ENCODE measurements at places on chromosomes 5 and 9. TPM values are rescaled to one million over a fixed set of nuclear protein-coding genes. Genes with fewer than 3 reads are reported as not detected.

The TTLL11 gene
- total RNA-seq, result 8.2 TPM

The CDKN2B-AS1 gene
- 2.9 TPM for total RNA-seq

- no peak for DNase-seq
Observed at GRCh38 chr9:100449420-100449819, 22.5 kb downstream of the MSANTD3 start.

- DNase-seq, result no peak
Observed at GRCh38 chr5:178398901-178399700, 166.5 kb upstream of the PHYKPL start.

DNA sequence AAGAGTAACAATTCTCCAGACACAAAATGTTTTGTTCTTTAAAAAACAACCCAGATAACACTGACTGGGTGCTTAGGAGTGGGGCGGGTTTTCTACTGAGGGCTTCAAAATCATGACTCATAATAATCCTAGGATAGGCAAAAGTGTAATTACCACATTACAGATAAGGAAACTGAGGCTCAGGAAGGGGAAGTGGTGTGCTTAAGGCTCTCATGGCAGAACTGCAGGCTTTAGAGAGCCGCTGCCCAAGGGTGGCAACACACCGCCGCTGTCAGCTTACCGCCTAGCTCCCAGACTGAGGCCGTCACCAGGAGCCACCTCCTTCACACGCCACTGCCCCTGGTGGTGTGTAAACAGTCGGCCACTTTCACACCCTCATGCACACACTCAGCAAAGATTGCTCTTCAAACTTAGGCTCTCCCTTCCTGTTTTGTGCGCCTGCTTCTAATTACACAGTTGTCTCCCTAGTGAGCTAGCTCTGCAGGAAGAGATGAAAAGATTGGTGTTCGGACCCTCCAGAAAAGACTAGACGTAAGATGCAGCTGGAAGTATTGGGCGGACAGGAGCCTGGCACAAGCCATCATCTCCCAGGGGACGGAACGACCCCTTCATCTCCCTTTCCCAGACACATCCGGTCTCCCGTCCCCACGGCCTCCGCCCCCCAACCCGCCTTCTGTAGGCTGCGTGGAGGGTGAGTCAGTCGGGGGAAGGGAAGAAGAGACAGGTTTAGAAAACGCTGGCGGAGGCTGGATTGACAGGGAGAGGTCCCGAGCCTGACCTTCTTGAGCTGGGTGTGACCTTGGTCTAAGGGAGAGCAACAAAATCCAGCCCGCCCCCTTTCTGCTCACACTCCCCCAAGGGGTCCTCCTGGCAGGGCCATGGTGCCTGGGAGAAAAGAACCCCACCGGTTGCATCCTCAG lies 162.7 kb downstream of the SYK start:
- DNase-seq, result no peak

- no peak for DNase-seq
Observed at GRCh38 chr9:124313940-124314339, 56.2 kb downstream of the NEK6 start.

GRCh38 chr9:33619666-33620404 lies 95.8 kb downstream of the ANKRD18B start:
- peak; percentile 20 for DNase-seq

The SPOCK1 gene
- 24.4 TPM for total RNA-seq

DNA sequence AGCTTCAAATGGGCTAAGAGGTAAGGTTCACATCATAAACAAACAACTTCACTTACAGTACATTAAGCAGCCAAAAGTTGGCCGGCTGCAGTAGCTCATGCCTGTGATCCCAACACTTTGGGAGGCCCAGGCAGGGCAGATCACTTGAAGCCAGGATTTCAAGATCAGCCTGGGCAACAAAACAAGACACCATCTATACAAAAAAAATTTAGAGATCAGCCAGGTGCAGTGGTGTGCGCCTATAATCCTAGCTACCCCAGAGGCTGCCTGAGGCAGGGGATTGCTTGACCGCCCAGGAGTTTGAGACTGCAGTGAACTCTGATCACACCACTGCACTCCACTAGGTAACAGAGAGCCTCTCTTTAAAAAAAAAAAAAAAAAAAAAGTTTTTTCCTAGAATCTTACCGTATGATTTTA lies 16.9 kb downstream of the UBTD2 start:
- DNase-seq, result no peak

DNA sequence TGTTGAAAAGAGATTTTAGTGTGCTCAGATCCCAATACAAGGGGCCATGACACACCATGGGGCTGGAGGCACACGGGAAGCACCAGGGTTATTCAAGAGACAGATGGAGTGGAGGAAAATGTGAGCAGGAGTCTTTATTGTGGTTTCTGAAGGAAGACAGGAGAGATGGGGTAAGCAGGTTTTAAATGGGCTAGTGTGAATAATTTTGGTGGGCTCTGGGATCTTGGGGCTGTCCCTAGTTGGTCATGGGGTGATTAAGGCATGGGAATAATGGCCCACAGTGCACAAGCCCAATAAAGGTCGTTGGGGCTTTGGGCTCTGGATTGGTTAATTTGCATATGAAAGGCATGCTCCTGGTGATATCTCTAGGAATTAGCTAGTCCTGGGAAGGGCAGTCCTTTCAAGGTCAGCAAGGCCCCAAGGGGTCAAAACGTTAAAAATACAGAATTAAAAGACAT lies 3.6 kb upstream of the SCGB3A2 start:
- no peak for DNase-seq

DNA sequence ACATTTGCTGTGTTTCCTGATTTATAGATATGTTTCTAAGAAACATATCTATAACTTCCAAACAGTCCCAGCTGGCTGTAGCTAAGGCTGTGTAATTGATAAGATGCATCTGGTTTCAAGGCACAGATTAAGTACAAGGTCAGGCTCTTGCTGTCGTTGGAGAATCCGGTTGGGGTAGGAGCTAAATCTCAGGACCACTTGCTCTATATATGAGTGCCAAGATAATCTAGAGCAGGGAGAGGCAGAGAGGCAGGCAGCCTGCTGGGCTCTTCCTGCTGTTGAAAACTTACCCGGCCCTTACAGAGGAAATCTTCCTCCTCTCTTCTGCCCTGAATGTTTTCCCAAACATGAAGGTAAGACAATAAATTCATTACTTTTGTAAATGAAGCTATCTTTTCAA lies at the start of gene C7:
C7 (plus strand) TSS at position 234 of the 400 bp plus-strand sequence; CDS start at position 348, 114 bp downstream.
- DNase-seq, result no peak

The ANKS6 gene
- total RNA-seq, result 17.6 TPM

DNA sequence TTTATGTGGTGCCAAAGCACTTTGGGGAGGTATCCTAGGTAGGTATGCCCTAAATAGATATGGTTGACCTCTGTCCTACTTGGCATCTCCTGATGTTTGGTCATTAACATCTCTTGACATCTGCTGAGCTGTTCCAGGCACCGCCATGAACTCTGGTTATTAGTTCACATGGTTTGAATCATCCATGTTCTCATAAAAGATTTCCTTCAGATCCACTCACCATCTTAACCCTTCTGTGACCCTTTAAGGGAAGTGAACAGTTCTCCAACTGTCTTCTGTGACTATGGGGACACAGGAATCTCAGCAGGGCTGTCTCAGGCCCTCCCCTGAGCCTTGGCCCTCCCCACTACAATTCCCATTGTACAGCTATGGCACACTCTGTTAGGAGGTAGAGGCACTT lies 167.7 kb downstream of the CDH6 start:
- DNase-seq, result no peak

The TNFSF15 gene
- total RNA-seq, result 48.1 TPM

- no peak for DNase-seq
Observed at GRCh38 chr5:39665328-39665727, 240.5 kb upstream of the DAB2 start.

The HNRNPH1 gene
- 341 TPM for total RNA-seq

The SMC5 gene
- total RNA-seq, result 11.9 TPM

- no peak for DNase-seq
Observed at GRCh38 chr9:91886414-91887076, 63.5 kb downstream of the ROR2 start.

The SPINK4 gene
- not detected for total RNA-seq

GRCh38 chr5:159100782-159101646 lies 1.3 kb upstream of the EBF1 start:
- no peak for DNase-seq

The UBAC1 gene
- total RNA-seq, result 57.8 TPM

The UBE2QL1 gene
- not detected for total RNA-seq

DNA sequence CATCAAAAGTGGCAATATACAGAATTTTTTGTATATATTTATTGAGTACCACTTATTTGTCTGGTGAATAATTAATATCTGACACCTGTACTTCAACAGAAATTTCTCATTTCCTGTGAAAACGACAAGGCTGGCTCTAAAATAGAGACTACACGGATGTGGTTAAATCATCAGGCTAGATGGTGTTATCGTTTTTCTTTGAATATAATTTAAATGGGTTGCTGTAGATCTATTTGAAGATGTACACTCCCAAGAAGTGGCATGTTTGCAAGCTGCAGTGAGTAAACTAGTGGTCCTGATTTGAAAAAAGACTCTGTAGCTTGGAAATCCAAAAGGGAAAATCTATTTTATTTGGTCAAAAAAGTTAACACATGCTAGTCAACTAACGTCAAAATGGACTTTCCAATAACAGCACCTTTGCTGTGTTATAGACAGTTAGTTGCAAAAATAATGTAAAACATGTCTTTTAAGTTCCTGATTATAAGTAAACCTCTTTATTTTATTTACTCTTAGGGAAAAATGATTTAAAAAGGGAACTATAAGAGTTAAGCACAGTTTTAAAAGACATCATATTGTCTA lies 13.8 kb downstream of the ST8SIA4 start:
- DNase-seq, result no peak

GRCh38 chr9:22214021-22214420 lies 204.9 kb upstream of the CDKN2B start:
- DNase-seq, result no peak

GRCh38 chr5:151022511-151023018 lies 2.2 kb downstream of the GPX3 start:
- DNase-seq, result no peak

DNA sequence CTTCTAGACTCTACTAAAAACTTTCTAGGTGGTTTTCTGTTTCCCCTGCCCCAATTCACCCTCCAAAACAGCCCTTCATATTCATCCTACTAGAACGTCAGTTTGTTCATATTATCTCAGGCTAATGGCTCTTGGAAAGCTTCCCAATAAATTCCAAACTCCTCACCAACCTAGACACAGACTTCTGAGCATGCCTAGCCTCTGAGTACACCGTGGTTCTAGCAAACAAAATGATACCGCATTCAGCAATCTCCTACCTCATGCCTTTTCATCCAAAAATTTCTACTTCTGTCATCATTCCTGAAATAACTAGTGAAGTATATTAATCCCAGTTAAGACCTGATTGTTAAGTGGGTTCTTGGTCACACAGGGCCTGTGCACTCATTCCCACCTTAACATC lies 46.5 kb upstream of the NR5A1 start:
- DNase-seq, result no peak

DNA sequence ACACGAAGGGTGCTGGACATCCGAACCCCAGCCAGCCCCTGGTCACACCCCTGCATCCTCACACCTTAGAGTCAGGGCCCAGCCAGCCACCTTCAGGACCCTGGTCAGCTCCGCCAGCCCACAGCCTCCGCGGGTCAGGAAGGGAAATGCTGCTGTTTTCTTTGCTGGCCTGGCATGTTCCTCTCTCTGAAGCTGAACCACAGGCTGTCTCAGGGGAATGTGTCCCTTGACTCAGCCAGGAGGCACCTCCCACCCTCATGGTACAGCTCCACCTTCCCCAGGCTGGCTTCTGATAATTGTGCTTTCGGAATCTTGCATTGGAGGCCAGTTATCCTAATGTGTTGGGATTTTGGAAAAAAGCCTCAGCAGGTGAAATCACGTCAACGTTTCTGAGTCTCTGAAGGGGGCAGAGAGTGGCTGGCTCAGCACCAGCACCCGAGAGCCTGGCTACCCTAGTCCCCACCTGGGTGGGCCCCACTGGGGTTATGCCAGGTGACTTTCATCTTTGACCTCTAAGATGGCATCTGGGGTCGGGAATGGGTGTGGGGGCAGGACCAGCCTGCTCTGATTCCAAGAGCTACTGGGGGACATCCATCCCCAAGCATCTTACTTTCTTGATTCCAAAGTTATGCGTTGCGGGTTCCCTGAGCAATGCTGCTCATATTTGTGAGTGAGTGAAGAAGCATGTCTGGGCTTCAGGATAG lies 9.8 kb upstream of the OLFM1 start:
- DNase-seq, result no peak

DNA sequence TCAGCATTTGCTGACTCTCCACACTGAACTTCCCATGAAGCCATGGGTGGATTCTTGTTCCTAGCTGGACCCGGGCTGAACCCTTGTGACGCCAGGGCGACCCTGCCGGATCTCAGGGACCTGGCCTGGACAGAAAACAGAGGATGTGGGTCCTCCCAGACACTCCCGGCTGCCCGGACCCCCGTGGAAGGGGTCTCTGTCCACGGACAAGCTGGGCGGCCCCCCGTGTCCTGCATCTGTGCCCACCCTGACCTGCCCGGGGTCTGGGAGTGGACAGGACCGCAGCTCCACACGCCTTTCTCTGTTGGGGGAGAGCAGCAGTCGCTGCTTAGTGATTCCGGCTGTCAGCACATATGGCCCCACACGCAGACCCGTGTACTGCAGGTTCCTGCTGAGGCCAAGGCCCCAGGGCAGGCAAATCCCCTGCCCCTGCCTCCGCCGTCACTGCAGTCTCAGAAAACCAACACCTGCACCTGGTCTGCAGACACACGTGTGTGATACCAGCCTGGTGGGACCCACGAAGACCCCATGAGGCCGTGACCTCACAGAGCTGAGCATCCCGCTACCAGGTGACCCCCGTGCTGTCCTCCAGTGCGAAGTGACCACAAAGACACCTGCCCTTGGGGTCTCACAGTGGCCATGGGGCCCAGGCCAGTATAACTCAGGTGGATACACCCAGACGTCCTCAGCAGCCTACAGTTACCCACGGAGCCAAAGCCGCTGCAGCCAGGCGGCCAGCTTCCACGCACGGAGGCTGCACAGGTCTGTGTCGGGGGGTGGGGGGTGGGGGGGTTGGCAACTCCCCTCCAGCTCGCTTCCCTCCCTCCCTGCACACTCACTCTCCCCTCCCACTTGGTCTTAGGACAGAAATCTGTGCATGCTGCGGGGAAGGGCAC lies 50.6 kb downstream of the NKD2 start:
- no peak for DNase-seq

DNA sequence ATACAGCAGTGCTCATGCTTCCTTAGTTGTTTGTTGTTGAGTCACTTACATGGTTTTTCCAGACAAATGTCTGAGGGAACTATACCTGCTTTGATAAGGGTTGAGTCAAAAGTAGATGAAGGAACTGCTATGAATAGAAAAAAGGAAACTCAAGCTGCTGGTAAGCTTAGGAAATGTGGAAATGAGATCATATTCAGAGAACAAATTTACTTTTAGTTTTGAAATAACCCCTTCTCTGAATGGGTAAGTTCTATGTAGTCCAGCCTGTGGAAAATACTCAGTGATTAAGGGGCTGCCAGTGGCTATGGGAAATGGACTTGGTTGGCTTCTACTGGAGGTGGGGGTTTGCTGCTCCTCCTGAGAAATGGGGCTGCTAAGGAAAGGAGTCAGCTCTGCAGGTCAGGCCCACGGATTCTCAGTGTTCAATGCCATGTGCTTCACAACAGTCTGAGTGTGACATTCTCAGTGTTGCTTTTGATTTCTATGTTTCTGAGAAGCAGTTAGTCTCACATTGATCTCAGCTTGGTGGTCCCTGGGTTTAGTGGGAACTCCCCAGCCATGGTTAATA lies 47.7 kb upstream of the GLRX start:
- no peak for DNase-seq

The TLR4 gene
- 38.6 TPM for total RNA-seq
